ENCODE measurements at places on chromosomes 16 and 17.

DNA sequence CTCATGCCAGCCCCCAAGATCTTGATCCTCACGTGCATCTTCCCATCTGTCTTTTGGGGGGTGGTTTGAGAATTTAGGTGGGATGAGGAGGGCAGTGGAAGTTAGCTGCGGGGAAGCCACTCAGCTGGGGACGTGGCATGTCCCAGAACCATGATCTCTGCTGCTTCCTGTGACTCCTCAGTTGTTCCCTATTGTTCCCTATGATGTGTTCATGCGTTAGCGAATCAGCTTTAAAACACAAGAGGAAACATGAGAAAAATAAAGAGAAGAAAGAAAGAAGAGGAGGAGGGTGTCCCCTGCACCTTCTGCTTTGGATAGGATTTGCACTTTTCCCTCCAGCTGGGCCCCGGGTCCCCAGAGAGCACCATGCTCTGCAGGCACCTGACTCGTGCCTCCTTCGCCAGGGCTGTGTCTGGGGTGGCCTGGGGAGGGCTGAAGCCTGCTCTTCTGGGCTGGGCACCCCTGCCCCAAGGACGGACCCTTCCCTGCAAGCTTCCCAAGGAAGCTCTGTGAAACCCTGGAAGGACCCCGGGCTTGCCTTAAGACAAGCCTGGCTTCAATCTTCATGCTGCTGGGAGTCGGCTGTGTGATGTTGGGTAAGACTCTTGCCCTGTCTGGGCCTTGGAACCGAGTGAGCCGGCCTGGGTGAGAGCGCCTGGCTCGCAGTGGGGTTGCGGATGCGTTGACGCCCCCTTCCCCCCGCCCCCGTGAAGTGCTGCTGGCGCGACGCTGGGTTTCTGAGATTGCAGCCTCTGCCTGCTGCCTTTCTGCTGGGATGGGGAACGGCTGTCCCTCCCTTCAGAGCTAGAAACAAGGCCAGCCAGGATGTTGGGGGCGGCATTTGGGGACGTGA lies 62.8 kb upstream of the CIBAR2 start:
- DNase-seq, result no peak

- no peak for DNase-seq
Observed at GRCh38 chr16:66107661-66108060, 258.8 kb upstream of the CDH5 start.

DNA sequence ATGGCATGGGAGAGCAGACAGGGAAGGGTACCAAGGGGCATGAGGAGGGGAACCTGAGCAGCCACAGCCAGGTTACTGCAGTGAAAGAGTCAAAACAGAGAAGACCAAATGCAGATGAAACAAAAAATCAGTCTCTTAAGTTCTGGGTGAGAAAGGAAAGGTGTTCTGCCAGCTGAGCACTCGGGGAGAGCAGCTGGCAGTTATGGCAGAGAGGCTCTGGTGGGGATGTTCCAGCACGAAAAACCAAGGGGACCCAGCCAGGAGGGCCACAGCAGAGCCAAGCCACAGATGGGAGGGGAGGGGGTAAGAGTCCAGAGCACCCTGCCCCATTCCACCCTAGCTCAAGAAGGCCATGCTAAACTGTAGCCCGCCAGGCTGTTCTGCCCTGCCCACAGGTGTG lies 31.7 kb downstream of the STH start:
- DNase-seq, result no peak

GRCh38 chr17:69609473-69610305 lies 195.2 kb downstream of the MAP2K6 start:
- no peak for DNase-seq

GRCh38 chr17:33046361-33047255 lies 55.0 kb downstream of the SPACA3 start:
- no peak for DNase-seq

DNA sequence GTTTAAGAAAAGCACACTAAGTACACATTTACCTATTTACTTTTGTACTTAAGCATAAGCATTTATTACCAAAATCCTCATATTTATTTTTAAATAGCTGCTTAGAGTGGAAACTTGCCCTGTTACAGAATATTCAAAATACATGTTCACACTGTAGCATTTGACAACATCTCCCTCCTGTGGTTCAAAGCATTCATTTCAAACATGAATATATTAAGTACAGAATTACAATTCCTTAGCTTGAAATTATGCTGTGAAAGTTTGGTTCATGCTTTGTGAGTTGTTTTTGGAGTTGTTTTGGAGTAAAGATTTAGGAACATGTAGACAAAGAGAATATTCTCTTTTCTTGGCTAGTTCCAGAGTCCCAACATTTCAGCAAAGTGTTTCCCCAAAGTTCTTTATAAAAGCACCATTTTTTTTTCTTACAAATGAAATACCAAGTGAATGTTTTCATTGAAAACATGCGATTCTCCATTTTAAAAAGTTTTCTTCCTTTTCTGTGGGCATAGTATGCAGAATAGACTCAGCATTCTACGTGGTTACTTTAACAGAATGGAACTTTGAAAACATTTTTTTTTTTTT lies 33.2 kb downstream of the TUBD1 start:
- no peak for DNase-seq

- no peak for DNase-seq
Observed at GRCh38 chr17:6574687-6575595, 18.6 kb upstream of the PITPNM3 start.

DNA sequence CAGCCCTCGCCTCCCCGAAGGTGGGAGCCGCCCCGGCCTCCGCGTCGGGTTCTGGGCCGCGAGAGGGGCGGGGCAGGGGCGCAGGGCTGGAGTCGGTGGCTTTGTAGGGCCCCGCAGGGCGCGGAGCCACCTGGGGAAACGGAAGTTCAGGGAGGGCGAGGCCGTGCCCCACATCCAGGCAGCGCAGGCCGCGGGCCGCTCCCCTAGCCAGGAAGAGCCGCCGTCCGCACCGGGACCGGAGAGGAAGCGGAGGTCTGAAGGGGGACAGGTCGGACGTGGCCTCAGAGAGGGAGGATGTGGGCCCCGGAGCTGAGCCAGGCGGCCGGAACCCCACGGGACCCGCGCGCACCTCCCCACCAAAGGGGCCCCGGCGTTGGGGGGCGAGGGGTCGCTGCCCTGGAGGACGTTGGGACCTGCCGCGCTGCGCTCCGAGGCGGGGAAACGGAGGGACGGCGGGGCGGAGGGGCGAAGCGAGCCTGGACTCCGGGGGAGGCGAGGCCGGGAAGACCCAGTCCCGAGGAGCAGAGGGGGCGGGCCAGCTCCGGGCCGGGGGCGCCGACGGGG lies 482 bp upstream of the SLC16A3 start:
- no peak for DNase-seq

GRCh38 chr16:3687021-3687420 lies 30.3 kb downstream of the TRAP1 start:
- no peak for DNase-seq

- DNase-seq, result no peak
Observed at GRCh38 chr16:56354016-56354415, 71.3 kb downstream of the AMFR start.

GRCh38 chr17:43627653-43628052 lies 34.1 kb downstream of the MEOX1 start:
- DNase-seq, result no peak

DNA sequence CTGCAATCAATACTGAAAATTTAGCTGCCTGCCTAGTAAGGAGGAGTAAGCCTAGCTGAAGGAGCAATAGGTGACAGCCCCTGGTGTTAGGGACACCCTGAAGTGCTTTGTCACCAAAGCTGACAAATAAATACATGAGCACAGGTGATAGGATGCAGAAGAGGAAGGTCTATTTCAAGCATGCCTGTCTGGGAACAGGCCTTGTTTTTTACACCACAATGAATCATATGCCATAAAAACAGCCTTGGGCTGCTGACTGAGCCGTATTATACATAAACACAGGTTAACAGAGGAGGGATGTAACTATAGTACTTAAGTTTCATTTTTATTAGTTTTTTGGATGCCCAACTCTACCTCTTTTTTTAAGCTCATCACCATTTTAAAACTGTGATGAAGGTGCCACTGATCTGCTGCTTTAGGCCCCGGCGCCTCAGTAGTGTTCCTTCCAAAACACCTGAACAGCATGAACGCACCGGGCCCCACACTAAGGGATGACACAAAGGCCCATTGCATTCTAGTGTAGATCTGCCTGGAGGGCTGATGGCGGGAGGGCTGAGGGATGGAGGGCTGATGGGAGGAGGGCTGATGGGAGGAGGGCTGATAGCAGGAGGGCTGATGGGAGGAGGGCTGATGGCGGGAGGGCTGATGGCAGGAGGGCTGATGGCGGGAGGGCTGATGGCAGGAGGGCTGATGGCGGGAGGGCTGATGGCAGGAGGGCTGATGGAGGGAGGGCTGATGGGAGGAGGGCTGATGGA lies 150.3 kb downstream of the AATF start:
- DNase-seq, result no peak

GRCh38 chr17:28675980-28676379 lies 14.0 kb downstream of the SUPT6H start:
- no peak for DNase-seq

GRCh38 chr17:58391302-58391984 lies 25.9 kb downstream of the RNF43 start:
- no peak for DNase-seq
